Stimulated activated CD4-positive, alpha-beta T cell treated with anti-CD3 and anti-CD28 coated beads, TNF-alpha, amount 100 ng/mL, for 24 hours (primary cell): ENCODE measurements at places on chromosomes 7 and 10.

DNA sequence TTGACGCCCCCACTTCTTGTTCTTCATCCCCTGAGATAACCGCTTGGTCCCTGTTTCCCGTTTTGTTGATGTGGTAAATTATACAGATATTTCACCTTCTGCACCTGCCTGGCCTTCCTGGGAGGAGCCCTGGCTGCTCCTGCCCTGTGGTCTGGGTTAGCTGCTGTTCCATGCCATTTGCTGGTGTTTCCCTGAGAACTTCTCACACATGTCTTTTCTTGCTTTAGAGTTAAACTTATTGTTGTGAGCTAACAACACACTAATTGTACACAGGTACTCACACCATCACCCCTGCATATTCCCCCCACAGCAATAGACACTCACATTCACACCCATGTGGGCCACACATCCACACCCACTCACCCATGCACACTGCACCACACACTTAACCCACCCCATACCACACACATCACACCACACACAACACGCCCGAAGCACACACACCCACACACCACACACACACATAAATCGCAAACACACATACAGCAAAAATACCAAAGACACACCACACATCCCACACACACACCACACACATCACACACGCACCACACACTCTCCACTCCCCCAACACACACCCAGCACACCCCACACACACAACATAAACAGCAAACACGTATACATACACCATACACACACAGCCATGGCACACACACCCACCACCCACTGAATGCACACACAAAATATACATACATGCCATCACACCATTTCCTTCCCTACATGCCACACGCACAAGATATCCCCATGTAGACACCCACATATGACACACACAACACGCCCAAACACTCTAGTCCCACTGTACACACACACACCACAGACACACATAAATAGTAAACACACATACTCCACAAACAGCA, 19.4 kb upstream of the ANTXRL start:
- no peak for DNase-seq

GRCh38 chr7:143284591-143285469, at the start of gene TMEM139:
TMEM139 (plus strand) TSS chr7:143284958; CDS start chr7:143285958, 1,000 bp downstream.
- no peak for DNase-seq

- no peak for DNase-seq
Observed at GRCh38 chr10:15869935-15870334, 9.6 kb upstream of the MINDY3 start.

DNA sequence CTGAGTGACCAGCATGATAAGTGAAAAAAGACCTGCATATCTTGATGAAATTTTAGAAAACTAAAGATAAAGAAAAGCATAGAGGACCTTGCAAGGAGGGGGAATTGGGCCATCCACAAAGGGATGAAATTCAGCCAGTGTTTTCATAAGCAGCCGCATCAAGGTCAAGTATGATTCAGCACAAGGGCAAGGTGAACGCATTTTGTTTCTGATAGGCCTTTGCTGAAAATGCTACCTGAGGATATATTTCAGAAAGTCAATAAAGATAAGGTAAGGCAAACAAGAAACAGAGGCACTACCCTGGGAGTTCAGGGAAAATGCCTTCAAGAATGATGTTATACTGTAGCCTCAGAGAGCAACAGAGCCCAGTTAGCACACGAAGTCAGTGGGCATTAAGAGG, 55.0 kb upstream of the SHH start:
- no peak for DNase-seq

DNA sequence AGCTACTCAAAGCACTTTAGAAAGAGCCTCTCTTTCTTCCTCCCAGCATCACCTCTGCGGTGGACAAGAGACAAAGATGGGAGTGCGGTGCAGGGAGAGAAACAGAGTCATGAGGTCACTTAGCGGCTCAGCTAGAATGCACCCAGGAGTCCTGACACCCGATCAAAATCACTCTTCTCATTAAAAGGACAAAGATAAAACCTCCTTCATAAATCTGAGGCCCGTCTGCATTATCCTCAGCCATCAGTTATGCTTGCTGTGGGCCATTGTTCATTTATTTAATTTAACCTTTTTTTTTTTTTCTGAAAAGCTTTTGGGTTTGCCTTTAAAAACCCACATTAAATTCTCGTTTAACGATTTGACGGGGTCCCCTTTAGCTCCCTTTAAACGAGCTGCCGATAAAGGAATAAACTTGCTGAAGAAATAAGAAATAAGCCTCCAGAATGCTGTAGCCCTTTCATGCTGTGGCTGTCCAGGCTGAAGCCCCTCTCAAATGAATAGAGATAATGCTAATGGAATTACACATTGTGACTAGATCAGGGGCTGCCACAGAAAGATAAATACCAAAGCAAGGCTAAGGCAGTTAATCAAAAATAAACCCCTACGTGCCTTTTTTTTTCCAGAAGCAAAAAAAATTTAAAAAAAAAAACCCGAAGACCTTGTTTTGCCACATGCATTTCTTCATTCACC, 16.1 kb upstream of the PLXNA4 start:
- DNase-seq: no peak

DNA sequence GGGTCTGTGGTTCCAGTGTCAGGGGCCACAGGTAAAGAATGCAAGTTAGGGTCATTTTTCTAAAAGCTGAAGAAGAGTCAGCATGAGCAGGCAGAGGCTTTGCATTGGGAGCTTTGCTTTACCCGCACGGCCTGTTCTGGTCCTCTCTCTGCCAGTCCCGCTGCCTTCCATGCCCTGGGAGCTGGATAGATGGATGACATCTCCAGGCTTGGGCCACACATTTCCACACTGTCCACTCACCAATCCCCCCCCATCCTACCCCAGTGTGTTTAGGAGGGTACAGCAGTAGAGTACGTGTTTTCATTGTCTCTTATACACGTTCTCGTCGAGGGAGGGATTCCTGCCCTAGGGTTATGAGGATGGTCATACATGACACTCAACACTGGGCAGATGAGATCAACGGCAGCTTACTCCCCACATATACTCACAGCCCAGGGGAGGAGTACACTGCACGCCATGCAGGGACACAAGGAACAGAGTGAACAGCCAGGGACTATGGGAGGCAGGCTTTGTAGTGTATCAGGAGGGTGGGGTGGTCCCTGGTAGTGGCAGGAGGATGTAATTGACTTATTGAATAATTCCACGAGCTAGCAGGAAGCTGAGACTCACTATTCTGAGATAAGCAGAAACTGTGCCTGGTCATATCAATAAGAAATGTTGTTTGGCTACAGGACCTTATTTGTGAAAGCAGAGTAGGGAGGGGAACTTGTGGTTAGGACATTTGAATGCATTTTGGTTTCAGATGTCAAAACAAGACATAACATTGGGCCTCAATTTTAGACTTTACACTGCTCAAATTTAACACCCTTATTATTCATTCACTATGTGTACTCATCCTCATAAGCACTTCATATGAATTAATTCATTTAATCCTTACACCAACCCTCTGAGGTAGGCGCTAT, 36.6 kb downstream of the PLPP4 start:
- DNase-seq: no peak

DNA sequence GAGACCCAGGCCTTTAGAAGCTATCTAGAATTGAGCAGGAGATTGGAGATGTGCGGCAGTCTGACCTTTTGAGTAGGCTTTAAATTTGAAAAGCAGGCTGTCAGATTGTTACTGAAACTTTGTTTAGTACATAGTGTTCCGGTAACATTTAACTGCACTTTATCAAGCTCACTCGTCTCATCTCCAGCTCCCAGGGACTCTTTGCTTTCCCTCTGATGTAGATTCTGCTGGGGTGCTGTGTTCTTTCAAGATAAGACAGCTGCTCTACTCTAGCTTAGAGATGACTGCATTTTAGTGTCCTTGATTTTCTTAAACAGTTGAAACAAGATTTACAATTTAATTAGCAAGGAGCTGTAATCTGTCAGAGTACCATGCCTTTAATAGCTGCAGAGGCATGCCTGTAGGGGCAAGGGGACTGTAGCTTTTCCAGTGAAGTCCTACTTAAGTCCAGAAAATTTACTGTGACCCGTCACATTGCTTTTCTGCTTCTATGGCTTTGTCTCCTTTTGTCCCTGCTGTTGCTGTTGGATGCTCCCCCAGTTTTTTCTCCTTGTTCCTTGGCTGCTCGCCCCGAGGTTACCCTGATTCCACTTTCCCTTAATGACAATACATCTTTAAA, 56.4 kb upstream of the MTPN start:
- no peak for DNase-seq

- DNase-seq: no peak
Observed at GRCh38 chr7:132345543-132346129, 230.6 kb downstream of the PLXNA4 start.

- no peak for DNase-seq
Observed at GRCh38 chr10:78700413-78700812, 368.4 kb upstream of the ZMIZ1 start.

DNA sequence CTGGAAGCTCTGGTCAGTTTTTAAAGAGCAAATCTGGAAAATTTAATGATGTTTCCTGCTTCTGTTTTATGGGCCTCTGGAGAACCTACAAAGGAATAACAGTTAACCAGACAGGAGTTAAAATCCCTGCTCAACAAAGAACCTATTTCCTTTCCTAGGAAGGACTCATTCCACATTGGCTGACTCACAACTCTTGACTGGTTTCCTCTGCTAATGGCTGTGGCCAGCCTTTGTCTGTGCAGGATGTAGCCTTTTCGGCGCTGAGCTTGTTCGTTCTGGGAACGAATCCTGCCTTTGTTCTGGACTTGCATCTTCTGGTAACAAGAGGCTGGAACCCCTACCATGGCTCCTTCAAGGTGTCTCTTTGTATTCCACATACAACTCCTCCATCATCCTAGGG, 112.8 kb upstream of the PDCD4 start:
- no peak for DNase-seq

DNA sequence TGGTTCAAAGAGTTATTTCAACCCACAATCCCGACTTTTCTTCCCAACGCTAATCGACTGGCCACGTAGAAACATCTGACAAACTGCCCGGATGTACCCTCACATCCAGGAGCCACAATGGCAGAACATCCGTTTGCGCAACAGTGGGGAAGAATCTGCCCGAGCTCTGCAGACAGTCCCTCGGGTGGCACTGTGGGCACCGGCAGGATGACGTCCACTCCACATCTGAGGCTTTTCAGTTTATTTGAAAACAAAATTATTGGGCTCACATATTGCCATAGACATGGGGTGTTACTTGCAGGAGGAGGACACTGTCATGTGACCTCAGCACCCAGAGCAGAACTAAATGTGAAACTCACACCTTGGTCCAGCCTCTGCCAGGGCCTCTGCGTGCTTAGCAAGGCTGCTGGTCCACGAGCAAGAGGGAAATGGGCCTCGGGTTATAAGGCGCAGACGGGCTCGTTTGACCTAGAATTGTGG, 84.1 kb downstream of the MKI67 start:
- no peak for DNase-seq

GRCh38 chr10:79018521-79019011, 50.2 kb upstream of the ZMIZ1 start:
- no peak for DNase-seq

- no peak for DNase-seq
Observed at GRCh38 chr7:34015651-34016050, 110.3 kb downstream of the BMPER start.

DNA sequence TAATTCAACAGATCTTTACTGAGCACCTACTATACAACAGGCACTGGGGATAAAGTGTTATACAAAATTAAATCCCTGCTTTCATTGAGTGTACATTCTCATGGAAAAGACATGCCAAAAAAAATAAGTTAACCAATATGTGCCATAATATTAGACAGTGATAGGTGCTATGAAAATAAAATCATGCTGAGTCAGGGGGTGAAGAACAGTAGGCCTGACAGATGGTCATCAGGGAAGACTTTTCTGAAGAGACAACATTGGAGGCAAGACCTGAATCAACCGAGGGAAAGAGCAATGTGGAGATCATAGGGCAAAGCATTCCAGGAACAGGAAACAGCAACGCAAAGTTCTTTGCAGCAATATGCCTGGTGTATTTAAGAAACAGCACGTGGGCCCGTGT, 135.5 kb downstream of the C1GALT1 start:
- no peak for DNase-seq

DNA sequence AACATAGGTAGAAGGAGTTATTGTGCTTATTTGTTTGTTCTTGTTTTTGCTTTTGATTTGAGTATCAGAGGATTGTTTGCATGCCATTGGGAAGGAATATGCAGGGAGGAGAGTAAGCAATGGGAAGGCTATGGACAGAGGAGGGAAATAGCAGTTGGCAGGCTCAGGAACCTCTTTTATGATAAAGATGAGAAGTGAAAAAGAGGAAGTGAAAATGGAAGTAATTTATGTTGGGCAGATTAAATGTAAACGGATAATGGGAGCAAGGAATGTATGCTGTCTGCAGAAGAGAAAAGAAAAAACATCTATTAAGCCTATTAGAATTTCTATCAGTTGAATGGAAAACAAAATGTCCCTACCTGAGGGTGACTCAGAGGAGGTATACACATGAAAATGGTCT, 90.1 kb upstream of the NPSR1 start:
- DNase-seq: no peak

- no peak for DNase-seq
Observed at GRCh38 chr7:101172854-101173751, 7.0 kb downstream of the NAT16 start.

GRCh38 chr7:79778786-79779770, 325.6 kb upstream of the MAGI2 start:
- DNase-seq: no peak

DNA sequence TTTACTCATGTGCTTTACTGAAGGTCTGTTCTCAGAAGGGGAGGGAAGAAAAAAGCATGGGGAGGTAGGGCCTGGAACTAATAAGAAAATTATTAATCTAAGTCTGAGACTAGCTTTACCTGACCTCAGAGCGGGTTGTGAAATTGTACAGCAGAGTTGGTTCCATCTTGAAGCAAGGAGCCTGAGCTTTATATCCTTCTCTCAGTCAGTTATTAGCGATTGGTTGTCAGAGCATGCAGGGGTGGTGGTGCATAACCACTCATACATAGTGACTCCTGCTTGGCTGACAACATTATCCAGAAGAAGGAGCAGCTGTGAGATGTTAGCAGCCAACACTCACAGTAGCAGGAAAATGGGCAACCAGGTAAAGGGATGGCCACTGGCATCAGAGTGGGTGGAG, 976.3 kb upstream of the LRRTM3 start:
- DNase-seq: no peak

DNA sequence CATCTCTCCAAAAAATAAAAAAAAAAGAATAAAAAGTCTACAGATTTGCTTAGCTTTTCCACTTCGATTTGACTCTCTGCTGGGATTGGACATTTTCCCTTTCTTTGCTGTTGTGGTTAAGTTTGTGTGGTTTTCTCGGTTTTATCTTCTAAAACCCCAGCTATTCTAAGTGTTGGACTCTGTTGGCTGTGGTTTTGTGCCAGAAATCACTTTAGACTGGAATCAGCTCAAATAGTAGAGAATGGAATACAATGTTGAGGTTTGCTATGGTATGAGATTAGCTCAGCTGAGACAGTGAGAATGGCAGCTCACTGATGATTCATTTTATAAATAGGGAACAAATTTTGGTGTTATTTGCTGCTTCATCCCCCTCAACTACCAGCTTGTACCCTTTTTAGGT, 116.0 kb downstream of the BUB3 start:
- DNase-seq: no peak
